Inflammatory macrophage treated with lipopolysaccharide for 4 hours (primary cell): ENCODE measurements at places on chromosomes 2 and 18.

DNA sequence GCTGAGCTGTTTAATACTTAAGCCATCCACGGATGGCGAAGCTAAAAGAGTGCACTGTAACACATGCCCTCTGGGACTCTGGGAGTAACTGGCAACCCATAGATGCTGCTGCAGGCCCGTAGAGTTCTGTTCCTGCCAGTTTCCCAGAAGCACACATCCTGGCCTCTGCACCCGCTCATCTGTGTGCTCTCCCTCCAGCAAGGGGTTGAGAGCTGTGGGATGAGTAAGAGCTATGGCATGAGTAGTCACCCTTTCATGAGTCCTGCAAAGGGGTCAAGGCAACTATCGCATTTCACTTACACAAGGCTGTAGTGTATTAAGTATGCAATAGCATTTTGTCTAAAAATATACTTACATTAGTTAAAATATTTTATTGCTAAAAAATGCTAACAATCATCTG, 1341.8 kb upstream of the NXPH2 start:
- DNase-seq = no peak

DNA sequence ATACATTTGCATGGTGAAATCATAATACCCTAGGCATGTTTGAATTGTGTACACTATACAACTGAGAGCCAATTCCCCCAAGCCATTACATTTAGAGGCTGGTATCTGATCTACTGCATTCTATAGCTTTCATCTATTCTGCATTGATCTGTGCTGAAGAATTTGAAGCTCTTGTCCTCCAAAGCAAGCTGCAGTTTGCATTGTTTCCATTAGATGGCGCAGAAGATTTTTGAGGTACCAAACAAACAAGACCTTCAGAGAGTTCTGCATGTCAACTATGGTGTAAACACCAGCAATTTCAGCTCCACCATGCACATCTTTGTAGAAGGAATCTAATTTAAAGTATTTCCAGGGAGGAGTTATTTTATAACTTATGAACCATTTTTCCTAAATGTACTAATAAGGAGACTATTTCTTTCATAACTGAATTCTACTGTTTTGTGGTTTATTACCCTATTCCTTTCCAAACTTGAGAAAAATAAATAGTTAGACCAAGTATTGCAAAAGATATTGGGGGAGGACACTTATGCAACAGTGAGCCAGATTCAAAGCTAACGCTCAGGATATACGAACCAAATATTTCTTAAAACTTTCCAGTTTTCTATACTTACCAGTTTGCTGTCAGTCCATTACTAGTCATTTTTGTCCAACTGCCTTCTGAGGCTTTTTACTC, 761.8 kb upstream of the ACVR2A start:
- DNase-seq = peak; percentile 62

GRCh38 chr18:9802175-9803062, 83.4 kb upstream of the TXNDC2 start:
- DNase-seq = no peak

- peak; percentile 2 for DNase-seq
Observed at GRCh38 chr2:201779901-201780673, 646 bp downstream of the ALS2 start.

DNA sequence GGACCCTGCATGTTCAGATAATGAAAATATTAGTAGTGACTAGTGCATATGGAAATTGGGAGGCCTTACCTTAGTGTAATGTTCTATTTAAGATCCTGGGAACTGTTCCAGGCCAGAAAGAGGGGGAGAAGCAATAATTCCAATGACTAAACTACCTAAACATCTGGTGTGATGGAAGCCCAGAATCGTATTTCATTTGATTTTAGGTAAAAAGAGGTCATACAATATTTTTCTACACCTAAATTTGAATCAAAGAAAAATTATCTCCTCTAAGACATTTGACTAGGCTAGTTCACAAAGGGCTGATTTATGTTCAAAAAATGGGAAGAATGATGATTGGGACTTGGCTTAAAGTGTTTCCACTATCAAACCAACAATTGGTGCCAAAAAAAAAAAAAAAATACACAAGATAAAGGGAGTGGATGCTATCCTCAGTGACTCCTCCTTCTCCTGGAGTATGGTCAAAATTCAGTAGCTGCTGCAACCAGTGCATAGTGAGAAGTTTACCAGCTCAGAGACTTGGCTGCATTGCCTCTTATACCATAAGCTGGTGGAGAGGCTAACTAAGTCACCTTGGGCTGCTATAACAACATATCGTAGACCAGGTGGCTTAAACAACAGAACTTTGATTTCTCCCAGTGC, 1038.3 kb upstream of the ACVR2A start:
- no peak for DNase-seq

- no peak for DNase-seq
Observed at GRCh38 chr2:37657471-37657870, 14.0 kb downstream of the CDC42EP3 start.
